Progenitor cell of endocrine pancreas (in vitro differentiated cells): ENCODE measurements at places on chromosomes 2 and 18. TPM values are rescaled to one million over a fixed set of nuclear protein-coding genes. Genes with fewer than 3 reads are reported as not detected.

DNA sequence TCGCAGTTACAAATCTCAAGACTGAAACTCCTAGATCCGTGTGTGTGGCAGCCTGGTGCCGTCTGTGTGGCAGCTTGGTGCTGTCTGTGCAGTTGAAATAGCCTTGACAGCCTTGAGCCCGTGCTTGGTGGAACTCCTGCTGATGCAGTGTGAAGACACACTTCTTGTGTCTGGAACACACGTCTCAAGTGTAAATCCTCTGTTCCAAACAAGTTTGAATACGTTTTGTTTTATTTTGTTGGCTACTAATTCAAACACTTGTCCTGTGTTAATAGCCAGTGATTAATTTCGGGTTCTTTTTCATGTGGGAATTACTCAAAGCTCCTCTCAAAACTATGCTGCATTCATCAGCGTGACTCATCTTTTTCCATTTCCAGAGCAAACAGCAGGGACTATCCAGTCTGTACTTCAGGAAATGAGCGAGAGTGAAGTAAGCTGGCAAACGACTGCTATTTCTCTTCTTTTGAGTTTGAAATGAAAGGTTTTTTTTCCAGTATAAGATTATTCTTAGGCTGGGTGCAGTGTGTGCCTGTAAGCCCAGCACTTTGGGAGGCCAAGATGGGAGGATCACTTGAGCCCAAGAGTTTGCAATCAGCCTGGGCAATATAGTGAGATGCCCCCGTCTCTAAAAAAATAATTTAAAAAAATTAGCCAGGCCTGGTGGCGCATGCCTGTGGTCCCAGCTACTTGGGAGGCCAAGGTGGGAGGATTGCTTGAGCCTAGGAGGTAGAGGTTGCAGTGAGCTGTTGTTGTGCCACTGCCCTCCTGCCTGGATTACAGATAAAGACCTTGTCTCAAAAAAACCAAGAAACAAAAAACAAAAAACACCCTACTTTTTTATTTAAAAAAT is 152.9 kb downstream of the SPP2 start:
- peaks cover 7% of the 10 kb centered on the region for H3K4me1 ChIP-seq
- no peak for DNase-seq
- H3K27ac ChIP-seq: no peak overlapping the region
- H3K27me3 ChIP-seq: no peaks in the 10 kb centered on the region
- H3K36me3 ChIP-seq: no peaks in the 10 kb centered on the region

DNA sequence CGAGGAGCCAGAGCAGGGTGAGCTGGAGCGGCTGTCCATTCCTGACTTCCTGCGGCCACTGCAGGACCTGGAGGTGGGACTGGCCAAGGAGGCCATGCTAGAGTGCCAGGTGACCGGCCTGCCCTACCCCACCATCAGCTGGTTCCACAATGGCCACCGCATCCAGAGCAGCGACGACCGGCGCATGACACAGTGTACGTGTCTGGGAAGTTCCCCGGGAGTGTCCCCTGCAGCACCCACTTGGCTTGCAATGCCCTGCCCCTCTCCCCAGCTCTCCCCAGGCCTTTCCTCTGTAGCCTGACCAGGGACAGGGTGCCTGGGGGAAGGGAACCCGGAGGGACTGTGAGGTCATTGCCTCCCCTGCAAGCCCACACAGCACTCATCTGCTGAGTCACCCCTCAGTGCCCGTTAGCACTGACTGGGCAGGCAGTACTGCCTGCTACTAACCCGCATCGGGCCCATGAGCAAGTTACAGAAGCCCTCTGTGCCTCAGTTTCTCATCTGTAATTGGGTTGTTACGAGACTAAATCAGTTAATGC is 29.4 kb upstream of the GMPPA start:
- no peak for DNase-seq
- H3K36me3 ChIP-seq: no peaks in the 10 kb centered on the region
- no peak overlapping the region for H3K4me3 ChIP-seq
- no peaks in the 10 kb centered on the region for H3K4me1 ChIP-seq
- H3K27ac ChIP-seq: no peak overlapping the region

DNA sequence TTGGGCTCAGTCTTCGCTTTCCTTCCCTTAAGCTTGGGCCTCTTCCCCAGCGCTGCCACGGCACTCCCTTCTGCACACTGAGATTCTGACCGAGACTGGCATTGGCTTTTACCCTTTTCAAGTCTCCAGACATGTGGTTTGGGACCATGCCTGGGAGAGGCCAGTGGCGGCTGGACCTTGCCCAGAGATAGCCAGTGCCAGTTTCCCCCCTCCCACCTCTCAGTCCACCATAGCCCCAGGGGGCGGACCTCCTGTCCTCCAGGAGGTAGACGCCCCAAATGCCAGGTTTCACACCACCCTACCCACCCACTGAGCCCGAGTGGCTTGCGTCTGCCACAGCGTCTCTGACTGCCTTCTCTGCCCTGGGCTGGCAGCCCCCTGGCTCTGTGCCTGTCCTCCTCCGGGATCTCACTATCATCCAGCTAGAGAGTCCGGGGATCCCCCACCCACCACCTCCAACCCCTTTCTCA is 47.7 kb downstream of the INPP5D start:
- H3K4me1 ChIP-seq: peaks cover 1% of the 10 kb centered on the region
- no peak overlapping the region for H3K27ac ChIP-seq
- DNase-seq: no peak
- H3K27me3 ChIP-seq: peaks cover 21% of the 10 kb centered on the region
- H3K4me3 ChIP-seq: no peak overlapping the region

Gene IMP4
- total RNA-seq: 43.0 and 44.8 TPM in 2 replicates

- H3K4me3 ChIP-seq: no peak overlapping the region
- DNase-seq: no peak
- H3K4me1 ChIP-seq: peaks cover 3% of the 10 kb centered on the region
Measured at GRCh38 chr2:100887713-100888495, 68.0 kb downstream of the NPAS2 start.
